Stimulated activated naive B cell treated with anti-CD40 and anti-IgM and Interleukin-4, amounts not matched to agents 10 μg/mL and 1 μg/mL and 100 μg/mL, for 72 hours (primary cell): ENCODE measurements at places on chromosomes 13 and 19.

GRCh38 chr13:103354171-103354570 is 288.0 kb upstream of the SLC10A2 start:
- no peak for DNase-seq

DNA sequence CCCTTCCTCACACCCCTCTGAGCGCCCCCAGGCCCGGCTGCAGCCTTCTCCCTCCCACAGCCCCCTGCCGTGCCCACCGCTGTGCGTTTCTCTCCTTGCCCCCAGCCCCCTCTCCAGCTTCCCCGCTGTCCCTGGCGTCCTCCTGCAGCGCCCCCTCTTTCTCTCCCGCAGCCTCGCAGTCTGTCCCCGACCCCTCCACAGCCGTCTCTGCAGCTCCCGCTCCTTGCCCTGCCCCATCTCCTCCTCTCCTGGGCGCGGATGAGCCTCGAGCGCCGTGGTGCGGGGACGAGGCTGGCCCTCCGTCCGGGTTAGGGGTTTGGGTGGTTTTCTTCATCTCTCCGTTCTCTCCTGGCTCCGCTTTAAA is 1.1 kb downstream of the KMT5C start:
- DNase-seq: no peak

- no peak for DNase-seq
Measured at GRCh38 chr19:47681388-47681787, 31.8 kb upstream of the EHD2 start.

- DNase-seq: no peak
Measured at GRCh38 chr13:23357349-23357748, 76.2 kb downstream of the SACS start.

DNA sequence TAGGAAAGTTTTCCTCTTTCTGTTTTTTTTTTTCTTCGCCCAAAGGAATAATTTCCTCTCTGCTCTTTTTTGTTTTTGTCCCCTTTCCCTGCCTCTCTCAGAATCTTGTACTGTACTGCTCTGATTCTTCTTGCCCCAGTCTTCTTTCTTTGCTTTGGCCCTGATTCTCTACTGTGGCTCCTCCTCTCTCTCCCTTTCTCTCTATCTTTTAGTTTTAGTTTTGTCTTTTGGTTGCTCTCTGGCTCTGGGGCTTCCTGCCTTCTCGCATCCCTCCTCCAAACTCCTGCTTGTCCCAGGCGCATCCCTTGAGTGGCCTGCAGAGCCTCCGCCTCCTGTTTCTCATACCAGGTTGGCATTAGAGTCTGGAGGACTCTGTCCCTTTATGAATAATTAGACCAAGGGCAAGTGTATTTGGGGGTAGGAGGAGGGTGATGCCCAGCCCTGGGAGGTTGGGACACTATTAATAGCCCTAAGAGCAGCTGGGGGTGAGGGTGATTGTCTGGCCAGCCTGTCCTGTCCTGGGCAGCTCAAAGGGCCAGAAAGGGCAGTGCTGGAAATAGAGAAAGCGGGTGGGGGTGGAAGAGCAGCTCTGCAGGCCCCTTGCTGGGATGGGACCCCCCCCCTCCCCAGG is 39.1 kb downstream of the LYL1 start:
- DNase-seq: no peak

DNA sequence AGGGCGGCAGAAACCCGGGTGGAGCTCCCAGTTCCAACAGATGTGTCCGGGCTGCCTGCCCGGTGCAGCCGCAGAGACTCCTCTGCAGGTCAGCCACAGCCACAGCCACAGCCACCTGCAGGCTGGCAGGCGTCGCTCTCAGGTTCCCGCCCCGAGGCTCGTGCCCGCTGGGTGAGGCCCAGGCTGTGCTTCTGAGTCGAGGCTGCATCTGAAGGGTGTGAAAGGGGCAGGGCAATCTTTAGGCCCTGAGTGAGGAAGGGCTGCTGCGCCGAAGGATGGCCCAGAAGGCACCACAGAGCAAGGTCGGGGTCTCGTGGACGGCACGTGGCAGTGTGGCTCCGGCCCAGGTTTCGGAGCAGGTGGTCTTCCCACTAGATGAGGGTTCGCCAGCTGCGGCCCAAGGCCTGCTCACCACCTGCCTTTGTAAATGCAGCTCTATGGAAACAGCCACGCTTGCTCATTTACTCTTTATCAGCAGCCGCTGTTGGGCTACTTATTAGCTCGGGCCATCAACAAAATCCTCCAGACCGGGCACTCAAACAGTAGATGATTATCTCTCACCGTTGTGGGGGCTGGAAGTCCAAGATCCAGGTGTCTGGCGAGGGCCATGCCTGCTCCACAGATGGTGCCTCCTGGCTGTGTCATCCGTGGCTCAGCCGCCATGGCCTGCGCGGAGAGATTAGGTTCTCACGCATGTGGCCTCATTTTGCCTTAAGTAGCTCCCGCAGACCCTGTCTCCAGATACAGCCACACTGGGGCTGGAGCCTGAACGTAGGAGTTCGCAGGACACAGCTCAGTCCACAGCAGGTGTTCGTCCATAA is 40.3 kb upstream of the TFDP1 start:
- no peak for DNase-seq

GRCh38 chr19:37342753-37343152 is 28.1 kb upstream of the ZNF527 start:
- DNase-seq: no peak

DNA sequence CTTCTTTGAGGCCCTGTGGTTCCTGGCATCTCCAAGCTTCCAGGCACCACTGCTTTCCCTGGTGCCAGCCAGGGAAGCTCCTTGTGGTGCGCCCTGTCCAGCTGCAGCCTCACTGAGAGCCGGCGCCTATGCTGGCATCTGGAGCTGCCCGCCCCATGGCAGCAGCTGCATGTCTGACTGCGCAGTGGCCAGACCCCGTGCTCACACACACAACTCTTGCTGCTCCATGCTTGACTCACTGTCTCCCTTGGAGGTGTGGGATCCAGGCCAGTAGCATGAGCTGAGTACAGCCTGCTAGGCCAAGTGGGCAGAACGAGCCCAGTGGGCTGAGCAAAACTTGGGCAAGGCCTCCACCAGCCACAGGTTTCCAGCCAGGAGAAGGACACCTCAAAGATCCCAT is 11.5 kb upstream of the SUPT20H start:
- DNase-seq: no peak

DNA sequence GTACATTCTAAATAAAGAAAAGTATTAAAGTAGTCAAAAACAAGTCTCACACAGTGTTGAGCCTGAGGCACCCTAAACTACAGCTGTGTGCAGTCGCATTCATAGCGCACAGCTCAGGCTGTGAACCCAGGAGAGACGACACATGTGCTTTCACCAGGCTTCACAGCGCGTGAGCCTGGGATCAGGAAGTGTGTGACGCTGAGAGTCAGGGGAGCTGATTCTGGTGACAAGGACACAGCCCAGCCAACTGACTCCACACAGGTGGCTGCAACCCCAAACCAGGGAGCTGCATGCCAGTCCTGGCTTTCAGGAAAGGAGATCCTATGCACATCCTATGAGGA is 41.6 kb downstream of the COL4A1 start:
- DNase-seq: no peak

GRCh38 chr13:108273429-108274118 is 4.1 kb downstream of the TNFSF13B start:
- DNase-seq: no peak

DNA sequence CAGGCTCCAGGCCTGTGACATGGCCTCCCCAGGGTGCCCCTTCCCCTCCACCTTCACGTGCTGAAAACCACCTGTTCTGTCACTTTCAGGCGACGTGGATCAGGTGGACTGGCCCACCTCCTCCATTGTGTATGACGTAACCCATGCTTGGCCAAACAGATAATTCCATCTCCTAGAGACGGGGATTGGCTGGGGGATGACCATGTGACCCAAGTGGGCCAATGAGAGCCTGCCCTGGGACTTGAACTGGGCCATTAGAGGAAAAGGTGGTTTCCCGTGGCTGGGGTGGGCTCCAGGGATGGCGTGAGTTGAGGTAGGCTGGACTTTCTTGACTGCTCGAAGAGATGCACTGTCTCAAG is 3.6 kb upstream of the ADAMTSL5 start:
- no peak for DNase-seq

- no peak for DNase-seq
Measured at GRCh38 chr19:5356918-5357317, 16.3 kb upstream of the PTPRS start.

GRCh38 chr19:5308451-5309437 is 31.9 kb downstream of the PTPRS start:
- no peak for DNase-seq

DNA sequence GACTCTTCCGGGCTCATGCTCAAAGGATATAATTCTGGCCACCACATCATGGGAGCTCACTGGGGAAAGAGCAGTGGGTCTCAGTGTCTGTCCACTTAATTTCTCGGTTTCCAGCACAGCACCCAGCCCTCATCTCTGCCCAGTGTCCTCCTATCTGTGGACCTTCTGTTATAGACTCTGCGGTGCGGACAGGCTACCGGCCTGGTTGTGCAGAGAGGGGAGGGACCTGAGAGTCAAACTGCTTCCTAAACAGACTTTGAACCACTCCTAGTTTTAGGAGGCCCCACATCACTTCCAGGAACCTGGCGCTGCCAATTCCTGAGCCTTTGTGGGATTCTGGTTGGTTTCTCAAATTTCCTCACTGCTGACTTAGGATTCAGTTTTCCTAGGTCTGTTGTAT is 59.8 kb upstream of the MED4 start:
- DNase-seq: no peak

- no peak for DNase-seq
Measured at GRCh38 chr19:4174213-4174894, 8.0 kb downstream of the SIRT6 start.

GRCh38 chr13:52644108-52644507 is 1.9 kb downstream of the HNRNPA1L2 start:
- no peak for DNase-seq

GRCh38 chr19:33408116-33408515 is 34.6 kb downstream of the CEBPG start:
- DNase-seq: no peak

GRCh38 chr13:26976313-26976712 is 195.3 kb downstream of the USP12 start:
- DNase-seq: no peak

DNA sequence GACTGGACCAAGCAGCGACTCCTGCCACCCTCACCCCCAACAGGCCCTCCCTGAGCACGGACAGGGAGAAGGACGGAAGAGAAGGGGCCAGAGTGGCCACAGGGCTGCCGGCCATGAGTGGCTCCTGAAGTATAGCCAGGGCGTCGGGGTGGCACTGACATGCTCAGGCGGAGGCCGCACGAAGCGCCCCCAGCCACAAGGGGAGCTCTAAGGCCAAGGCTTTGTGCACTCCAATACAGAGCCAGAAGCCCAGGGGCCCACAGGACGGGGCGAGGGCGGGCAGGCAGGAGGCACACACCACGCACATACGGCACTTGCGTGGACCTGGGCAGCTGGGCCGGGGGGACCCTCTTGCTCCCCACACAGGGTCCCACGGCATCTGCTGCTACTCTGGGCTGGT is 52.0 kb downstream of the KLF2 start:
- no peak for DNase-seq

DNA sequence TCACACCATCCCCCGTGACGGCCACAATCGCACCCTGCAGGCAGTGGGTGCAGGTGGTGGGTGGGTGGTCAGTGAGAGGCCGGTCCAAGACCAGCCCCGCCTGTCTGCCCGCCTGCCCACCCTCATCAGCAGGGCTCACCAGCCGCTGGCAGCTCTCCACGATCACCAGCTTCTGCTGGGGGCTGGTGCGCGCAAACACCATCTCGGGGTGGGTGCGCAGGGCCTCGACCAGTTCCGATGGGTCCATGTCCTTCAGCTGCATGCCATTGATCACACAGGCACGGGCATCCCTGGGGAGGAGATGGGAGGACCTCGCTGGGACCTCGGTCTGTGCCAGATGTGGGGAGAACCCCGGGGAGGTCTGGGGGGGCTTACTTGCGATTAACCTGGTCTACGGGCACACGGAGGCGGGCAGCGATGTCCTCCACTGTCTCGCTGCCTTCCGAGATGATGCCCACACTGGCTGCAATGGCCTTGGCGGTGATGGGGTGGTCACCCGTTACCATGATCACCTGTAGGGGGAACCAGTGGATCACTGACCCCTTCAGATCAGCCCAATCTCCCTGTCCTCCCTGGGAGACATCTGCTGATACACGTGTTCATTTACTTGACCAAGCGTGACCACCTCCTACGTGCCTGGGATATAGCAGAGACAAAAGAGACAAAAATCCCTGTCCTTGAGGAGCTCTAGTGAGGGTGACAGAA is 8.0 kb downstream of the ATP4A start:
- no peak for DNase-seq

- DNase-seq: no peak
Measured at GRCh38 chr19:55248704-55249103, 10.1 kb downstream of the PPP6R1 start.

GRCh38 chr19:6059396-6059947 is 50.8 kb downstream of the RFX2 start:
- DNase-seq: no peak

- no peak for DNase-seq
Measured at GRCh38 chr19:44603201-44603945, 10.0 kb upstream of the IGSF23 start.

- no peak for DNase-seq
Measured at GRCh38 chr19:20416661-20417060, 148.9 kb downstream of the ZNF737 start.

DNA sequence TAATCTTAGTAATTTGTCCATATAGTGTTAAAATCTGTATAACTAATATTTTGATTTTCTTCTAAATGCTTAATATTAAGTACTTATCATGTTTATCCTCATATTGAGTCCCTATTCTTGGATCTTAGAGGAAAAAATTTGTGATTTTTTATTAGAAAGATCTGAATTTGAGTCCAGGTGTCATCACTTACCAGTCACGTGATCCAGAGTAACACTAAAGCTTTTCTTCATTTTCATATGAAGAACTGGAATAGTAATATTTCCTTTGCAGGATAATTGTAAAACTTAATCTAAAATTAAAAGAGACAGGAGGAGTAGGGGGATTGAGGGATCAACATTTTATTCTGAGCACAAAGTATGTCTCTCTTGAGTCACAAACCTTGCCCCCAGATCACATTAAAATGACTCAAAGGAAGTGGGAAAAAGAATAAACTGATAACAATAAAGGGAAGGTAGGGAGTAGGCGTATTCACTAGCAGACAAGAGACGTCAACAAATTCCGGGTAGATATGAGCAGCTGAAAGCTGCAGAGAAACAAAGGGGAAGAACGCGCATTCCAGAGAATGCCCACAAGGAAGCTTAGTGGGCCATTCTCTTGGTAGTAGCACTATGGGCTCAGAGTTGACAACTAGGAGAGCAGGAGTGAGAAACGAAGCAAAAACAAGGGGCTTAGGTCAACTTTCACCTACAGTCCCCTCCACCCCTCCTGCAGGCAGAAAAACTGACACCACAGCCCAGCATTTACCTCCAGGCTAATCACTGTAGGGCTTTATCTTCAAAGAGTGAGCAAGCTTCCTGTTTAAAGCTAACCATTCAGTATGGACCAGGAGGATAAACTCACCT is 123.1 kb downstream of the SPRY2 start:
- DNase-seq: no peak
